ENCODE measurements at places on chromosomes 7 and 10.
A peak's percentile ranks its signal among the peaks of the same experiment; 100 is the strongest.

DNA sequence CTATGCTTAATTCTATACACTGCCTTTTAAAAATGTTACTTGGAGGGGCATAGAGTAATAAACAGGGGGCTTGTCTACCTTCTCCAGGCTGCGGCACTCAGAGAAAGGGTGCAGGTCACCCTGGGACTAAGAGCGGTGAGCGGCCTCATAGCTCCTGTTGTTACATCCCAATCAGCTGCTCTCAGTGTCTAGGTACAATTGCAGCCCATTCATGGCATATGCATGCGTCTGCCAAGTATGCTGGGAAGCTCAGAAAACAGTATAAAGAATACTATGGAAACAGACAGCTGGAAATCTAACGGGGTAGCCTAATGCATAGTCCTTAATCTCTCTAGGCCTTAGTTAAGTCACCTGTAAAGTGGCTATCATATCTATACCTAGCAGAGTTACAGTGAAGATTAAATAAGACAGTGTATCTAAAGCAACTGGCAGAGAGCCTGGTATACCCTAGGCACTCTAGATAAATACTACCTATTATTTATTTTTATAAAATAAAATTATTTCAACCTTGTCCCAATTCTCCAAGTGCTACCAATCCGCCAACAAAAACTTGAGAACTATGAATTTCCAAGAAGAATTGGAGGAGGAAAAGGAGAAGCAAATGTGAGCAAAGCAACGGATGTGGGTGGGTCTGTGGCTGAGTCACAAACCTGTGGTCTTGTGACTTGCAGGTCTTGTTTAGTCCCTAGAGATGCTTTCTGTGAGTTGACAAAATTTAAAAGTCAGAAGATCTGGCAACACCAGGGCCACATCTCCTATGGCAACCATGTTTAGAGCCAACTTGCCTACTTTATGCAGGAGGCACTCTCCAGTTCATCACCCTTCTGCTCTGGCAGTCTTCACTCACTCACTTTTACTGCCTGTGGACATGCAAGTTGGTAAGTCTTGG is 183.0 kb downstream of the RAPGEF5 start:
- no peak for DNase-seq

DNA sequence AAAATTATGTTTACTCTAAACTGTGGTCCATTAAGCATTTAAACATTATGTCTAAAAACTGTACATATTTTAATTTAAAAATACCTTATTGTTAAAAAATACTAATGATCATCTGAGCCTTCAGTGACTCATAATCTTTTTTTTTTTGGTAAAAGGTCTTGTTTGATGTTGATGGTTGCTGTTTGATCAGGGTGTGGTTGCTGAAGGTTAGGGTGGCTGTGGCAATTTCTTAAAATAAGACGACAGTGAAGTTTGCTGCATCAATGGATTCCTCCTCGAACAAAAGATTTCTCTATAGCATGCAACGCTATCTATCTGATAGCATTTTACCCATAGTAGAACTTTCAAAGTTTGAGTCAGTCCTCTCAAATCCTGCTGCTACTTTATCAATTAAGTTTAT is 180.0 kb upstream of the AHR start:
- no peak for DNase-seq

- DNase-seq = no peak
Measured at GRCh38 chr10:44334621-44335184, 50.2 kb downstream of the CXCL12 start.

- DNase-seq = no peak
Measured at GRCh38 chr7:154451480-154452457, 399.6 kb downstream of the DPP6 start.

GRCh38 chr7:73851410-73852338 is 9.3 kb upstream of the TMEM270 start:
- DNase-seq = no peak

DNA sequence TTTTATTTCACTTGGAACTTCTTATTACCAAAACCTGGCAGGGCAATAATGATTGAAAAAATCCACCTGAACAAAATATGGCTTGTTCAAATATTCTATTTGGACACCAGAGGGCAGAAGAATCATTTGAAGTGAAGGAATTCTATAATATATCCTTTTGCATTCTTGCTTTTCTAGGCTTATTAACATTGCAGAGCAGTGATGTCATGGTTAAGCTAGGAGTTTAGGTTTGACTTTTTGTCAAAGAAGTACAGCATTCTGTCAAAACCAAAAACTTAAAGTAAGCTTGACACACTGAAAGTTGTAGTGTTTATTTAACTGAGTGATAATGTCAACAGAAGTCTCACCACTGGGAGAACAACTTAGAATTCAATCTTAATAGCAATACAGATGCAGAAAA is 156.0 kb downstream of the SEMA3D start:
- no peak for DNase-seq

DNA sequence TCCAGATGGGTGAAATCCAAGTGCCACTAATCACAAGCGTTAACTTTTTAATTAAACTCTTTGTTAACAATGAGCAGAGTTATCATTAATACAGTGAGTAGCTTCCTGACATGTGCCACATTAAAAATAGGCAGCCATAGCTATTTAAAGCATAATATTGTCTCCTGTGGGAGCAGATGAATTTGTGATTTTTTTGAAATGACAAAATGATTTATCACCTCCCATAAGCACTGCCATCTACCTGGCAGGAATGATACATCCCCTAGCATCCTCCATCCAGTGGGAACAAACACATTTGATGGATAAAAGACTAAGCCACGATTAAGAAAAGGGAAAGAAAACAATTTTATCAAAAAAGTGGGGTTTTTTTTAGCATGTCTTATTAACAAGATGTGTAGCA is 162.3 kb upstream of the PLXDC2 start:
- DNase-seq = no peak

- DNase-seq = no peak
Measured at GRCh38 chr10:75410132-75411005, 8.8 kb upstream of the ZNF503 start.

GRCh38 chr10:44949127-44949802 is 10.3 kb upstream of the RASSF4 start:
- no peak for DNase-seq

GRCh38 chr10:26969145-26969926 is 108.6 kb upstream of the ABI1 start:
- no peak for DNase-seq

GRCh38 chr10:133258818-133259601 is 17.7 kb downstream of the ADAM8 start:
- DNase-seq = peak; percentile 71

DNA sequence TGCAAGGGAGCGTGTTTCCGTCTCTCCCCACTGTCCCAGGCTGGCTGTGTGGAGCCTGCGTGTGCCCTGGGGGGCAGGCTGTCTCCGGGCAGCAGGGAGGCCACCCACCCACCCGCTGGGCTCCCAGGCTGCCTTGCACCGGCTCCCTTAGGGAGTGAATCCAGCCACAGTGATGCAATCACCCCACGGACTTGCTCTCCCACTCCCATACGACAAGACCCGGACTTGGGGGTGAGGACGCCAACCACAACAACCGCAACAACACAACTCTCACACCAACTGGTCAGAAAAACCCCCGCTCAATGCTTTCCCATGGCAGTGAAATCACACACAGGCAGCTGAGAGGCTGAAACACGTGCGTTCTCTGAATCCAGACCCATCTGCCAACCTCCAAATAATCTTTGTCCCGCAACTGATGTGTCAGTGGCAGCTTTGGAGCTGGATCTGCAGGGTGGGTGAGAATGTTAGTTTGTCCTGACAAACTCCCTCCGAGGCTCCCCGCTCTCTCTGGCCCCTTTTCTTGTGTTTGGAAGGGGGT is 62.7 kb upstream of the DDC start:
- no peak for DNase-seq

DNA sequence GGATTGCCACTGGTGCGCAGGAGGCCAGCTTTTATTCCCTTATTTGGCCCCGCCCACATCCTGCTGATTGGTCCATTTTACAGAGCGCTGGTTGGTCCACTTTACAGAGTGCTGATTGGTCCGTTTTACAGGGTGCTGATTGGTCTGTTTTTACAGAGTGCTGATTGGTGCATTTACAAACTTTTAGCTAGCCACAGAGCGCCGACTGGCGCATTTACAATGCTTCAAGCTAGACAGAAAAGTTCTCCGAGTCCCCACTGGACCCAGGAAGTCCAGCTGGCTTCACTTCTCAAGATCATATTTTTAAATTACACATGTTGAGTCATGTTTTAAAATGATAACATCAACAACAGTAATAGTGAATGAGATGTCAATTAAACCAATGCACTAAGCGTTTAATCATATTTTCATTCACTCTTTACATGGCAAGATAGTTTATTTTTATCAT is 128.3 kb downstream of the CUBN start:
- no peak for DNase-seq

GRCh38 chr7:57339198-57339944 is 110.6 kb upstream of the ZNF716 start:
- DNase-seq = no peak

DNA sequence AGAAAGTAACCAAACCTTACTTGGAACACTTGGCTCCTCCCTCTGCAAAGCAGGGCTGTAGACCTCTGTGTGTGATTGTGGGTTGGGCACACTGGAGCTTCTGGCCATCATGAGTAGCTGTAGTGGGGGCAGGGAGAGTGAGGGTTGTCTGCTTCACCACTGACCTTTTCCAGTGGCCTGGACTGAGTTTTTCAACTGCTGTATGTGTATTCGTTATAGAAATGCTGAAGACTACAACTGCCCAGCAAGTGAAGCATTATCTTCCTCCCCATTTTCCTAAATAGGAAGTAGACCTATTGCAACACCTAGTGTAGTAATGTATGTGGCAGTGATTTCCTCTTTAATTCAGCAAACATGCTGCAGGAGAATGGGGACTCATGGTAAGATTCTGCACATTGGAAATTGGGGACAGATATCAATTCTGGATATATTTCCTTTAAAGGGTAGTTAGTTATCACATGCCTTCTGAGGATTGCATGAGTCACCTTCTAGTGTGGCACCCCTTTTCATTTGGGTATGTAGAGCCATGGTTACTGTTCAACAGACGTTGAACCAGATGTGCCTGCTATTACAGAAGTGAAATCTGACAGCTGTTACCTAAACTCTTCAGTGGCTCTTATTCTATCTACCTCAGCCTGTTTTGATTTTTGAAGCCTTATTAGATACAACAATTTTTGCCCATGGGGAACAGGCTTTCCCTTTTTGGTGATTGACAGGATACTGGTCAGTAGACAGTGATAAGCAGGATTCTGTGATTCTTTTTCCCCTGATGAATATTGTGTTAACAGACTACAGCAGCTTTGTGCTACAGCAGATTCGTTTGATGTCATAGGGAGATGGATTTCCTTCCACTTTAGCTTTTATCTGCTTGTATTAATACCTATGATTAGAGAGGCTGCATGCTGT is 130.9 kb downstream of the SND1 start:
- DNase-seq = no peak

DNA sequence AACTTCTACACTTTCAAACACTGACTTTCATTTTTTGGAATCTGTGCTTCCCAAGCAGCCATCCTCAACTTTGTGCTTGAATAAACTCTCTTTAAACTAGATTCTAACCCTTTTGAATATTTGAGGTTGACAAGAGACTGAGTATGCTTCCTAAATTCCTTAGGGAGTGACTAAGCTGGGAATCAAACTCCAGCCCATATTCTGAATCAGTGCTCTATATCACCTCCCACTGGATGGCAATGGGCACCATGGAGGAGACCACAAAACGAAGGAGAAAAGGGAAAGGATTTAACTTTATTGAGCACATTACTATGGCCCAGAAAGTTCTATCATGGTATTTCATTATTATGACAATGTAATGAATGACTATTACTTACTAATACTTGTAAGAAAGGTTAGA is 17.2 kb upstream of the SLC26A4 start:
- no peak for DNase-seq

- no peak for DNase-seq
Measured at GRCh38 chr10:49318755-49319154, 19.8 kb downstream of the C10orf71 start.

DNA sequence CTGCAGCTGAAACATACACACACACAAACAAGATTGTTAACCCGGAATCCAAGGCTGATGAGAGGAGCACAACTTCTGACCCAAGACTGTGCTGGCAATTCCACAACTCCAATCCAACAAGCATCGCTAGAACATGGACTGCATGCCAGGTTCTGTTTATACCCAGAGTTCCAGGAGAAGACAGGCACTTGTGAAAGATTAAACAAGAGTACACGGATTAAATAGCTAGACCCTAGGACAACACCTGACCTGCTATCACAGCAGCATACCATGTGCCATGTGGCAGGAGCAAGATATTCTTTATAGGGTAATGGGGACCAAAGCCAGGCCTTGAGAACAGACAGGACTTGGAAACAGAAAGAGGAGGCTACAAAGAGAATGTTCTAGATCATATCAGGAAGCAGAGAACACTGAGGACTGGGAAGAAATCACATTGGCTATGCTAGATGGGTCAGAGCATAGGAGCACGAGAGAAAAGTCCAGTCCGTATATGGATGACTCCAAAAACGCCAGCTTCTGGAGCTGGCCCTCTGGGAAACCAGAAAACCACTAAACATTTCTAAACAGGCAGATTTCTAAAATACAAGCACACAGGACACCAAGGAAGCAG is 83.7 kb upstream of the ATP6V0A4 start:
- no peak for DNase-seq

- peak; percentile 82 for DNase-seq
Measured at GRCh38 chr10:104328896-104329710, 9.2 kb downstream of the ITPRIP start.

- DNase-seq = no peak
Measured at GRCh38 chr7:5683280-5683670, 98.2 kb downstream of the RNF216 start.

DNA sequence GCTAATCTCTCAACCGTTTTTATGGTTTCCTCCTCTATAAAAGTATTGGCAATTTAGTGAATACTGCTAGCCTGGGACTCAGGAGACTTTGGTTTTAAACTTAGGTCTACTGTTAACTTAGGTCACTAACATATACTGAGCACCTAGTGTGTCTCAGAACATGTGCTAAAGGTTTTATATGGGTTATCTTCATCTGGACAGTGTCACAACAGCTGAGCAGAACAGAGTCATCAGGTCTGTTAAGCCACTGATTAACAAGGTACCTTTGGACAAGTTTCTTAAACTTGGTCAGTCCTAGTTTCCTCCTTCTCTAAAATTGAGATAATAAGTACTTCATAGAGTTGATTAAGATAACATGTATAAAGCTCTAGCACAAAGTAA is 30.6 kb downstream of the NET1 start:
- no peak for DNase-seq

- no peak for DNase-seq
Measured at GRCh38 chr7:149458235-149458634, 2.6 kb downstream of the ZNF777 start.

- DNase-seq = no peak
Measured at GRCh38 chr10:47121336-47121735, 178.7 kb upstream of the GDF10 start.
